Prostate gland (tissue), 2 donors: ENCODE measurements at places on chromosomes 16 and 17. TPM values are rescaled to one million over a fixed set of nuclear protein-coding genes. Genes with fewer than 3 reads are reported as not detected.

Gene SEPTIN1
- total RNA-seq = 3.0 TPM

Gene KRT12
- total RNA-seq = not detected

Gene NECAB2
- total RNA-seq = 2.8 TPM

Gene BRD7
- total RNA-seq = 66.0 TPM

Gene TMEM100
- total RNA-seq = 3.2 TPM

Gene CPNE7
- 0.18 TPM for total RNA-seq

Gene CACNG3
- total RNA-seq = not detected
